ENCODE measurements at places on chromosomes 2 and 18. TPM values are rescaled to one million over a fixed set of nuclear protein-coding genes. Genes with fewer than 3 reads are reported as not detected.

The DSEL gene
- polyA plus RNA-seq, result 4.6 TPM

The NTSR2 gene
- polyA plus RNA-seq, result not detected

- DNase-seq, result no peak
Measured at GRCh38 chr2:46036929-46037328, 260.3 kb upstream of the EPAS1 start.

DNA sequence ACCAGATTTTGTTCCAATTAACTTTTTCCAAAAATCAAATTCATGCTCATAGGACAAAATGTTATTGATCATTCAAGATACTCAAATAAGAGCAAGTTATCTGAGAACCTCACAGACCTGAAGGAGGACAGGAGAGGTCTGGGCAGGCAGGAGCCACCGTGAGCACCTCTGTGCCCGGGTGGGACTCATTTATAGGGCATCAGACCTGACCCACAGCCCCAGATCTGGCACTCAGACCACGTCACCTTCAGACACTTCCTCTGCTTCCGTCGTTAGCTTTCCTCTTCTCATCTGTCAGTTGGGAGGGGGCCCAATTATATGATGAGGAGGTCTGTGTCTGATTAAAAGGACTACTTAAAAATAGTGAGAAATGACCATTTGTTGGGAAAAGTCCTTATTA, 169.4 kb downstream of the EIPR1 start:
- no peak for DNase-seq

DNA sequence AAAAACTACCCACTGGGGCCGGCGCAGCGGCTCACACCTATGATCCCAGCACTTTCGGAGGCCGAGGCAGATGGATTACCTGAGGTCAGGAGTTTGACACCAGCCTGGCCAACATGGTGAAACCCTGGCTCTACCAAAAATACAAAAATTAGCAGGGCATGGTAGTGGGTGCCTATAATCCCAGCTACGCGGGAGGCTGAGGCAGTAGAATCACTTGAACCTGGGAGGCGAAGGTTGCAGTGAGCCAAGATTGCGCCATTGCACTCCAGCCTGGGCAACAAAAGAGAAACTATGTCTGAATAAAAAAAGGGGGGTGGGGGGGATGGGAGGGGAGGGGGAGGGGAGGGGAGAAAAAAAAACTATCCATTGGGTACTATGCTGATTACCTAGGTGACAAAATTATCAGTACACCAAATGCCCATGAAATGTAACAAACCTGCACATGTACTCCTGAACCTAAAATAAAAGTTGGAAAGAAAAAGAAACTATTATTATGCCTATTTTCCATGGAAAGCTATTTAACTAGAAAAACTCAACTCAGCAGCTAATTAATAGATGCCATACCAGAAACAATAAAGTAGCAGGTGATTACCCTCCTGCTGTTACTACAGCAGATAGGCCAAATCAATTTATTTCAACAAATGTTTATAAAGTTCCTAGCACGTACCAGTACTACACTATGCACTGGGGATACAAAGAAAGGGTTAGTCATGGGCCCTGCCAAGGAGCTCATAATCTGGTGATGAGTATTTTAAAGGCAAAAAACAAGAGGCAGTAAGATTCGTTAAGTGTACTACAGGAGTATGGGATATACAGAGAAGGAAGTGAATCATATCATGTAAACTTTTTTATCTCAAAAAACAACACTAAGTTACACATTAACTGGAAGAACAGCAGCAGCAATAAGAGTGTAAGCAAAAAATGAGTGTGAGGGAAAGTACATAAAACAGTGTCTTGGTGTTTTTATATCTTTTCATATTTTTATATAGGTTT, 112.8 kb upstream of the SLC39A10 start:
- DNase-seq, result no peak

GRCh38 chr2:163405298-163405697, 330.5 kb downstream of the FIGN start:
- DNase-seq, result no peak
